CD4-positive, alpha-beta T cell treated with Interleukin-17A for 1 hour (primary cell): ENCODE measurements at places on chromosomes 3 and 15.

GRCh38 chr3:66019896-66020295 lies 18.8 kb downstream of the MAGI1 start:
- DNase-seq, result no peak

DNA sequence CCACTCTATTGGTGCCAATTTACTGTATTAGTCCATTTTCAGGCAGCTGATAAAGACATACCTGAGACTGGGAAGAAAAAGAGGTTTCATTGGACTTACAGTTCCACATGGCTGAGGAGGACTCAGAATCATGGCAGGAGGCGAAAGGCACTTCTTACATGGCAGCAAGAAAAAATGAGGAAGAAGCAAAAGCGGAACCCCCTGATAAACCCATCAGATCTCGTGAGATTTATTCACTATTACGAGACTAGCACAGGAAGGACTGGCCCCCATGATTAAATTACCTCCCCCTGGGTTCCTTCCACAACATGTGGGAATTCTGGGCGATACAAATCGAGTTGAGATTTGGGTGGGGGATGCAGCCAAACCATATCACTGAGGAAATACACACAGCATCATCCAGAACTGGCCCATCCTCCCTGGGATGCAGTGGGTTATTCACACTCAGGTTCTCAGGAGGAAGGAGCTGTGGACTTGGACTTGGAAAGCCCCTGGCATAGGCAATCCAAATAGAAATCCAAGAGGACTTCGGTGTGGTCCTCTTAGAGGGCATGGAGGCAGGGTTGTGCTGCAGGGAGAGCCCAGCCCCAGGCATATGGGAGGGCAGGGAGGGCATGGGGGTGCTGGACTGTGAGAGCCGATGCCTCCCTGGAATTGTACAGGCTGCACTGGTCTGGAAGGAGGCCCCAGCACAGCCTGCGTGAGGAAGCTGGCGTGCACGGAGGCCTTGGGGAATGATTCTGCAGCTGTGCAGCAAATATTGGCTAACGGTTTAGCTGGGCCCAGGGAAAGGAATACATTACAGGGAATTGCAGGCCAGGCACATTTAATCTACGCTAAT lies 62.9 kb downstream of the EFCAB12 start:
- DNase-seq, result no peak

DNA sequence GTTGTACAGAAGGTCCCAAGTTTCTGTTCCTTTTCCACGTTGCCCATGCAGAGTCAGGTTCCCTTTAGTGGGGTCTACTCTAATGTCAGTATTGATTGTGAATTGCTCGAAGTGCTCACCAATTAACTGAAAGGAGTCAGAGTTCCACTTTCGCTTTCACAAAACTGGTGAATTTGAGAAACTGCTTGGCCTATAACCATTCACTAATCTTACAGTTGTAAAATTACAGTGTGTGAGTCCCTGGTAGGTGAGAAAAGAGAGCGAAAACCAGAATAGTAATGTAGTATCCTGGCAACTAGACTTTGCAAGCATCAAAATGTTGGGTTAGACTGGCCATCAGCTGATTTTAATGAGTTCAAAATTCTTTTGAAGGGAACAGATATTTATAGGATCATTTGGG lies 237.5 kb upstream of the CHRM5 start:
- no peak for DNase-seq

DNA sequence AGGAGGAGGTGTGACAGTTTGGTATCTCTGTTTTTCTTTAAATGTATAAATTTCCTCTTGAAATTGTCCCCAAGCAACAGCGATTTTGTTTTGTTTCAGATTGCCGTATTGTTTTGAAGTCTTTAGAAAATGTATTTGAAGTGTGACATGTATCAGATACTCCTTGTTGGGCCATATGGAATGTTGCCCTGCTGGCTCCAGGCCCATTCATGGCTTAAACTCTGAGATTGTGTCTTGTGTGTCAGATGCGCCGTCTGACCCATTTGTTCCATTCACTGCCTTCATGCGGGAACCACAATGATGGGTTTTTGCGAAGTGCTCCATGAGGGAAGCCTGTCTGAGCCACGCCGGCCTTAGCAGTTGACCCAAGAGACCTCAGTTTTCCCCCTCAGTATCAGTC lies 75.2 kb upstream of the ADAMTSL3 start:
- DNase-seq, result no peak

- no peak for DNase-seq
Observed at GRCh38 chr3:154151969-154152368, 30.8 kb downstream of the ARHGEF26 start.

GRCh38 chr3:27713078-27713423 lies 9.1 kb downstream of the EOMES start:
- DNase-seq, result no peak
